Fibroblast of villous mesenchyme (primary cell): ENCODE measurements at places on chromosomes 6 and 20. TPM values are rescaled to one million over a fixed set of nuclear protein-coding genes. Genes with fewer than 3 reads are reported as not detected.

Gene GGTLC1
- not detected in 2 replicates for total RNA-seq

GRCh38 chr6:166201878-166202277 is 34.2 kb upstream of the TBXT start:
- DNase-seq, result no peak

GRCh38 chr6:129321303-129321702 is 388.7 kb downstream of the ARHGAP18 start:
- no peak for DNase-seq

Gene PAX1
- total RNA-seq, result under 0.01 TPM in 1 of 2 replicates, not detected in the other

Gene PGC
- not detected in 2 replicates for total RNA-seq

Gene TREM1
- total RNA-seq, result not detected in 2 replicates

DNA sequence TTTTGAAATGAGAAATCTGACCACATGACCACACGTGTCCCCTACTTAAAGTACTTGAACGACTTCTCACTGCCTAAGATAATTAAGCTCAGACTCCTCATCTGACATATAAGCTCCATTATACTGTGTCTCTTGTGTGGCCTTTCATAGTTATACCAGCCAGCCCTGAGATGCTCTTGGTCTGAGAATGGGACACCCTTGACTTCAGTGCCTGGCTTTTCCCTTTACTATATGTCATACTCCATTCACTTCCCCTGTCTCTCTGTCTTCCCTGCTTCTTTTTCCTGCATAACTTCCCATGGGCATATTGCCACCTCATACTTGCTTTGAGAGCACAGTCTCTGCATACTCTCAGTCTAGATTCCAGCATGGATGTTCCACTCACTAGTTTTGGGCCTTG is 53.4 kb upstream of the TINAG start:
- DNase-seq, result no peak

Gene FKBP5
- total RNA-seq, result 1.3 and 3.2 TPM in 2 replicates

DNA sequence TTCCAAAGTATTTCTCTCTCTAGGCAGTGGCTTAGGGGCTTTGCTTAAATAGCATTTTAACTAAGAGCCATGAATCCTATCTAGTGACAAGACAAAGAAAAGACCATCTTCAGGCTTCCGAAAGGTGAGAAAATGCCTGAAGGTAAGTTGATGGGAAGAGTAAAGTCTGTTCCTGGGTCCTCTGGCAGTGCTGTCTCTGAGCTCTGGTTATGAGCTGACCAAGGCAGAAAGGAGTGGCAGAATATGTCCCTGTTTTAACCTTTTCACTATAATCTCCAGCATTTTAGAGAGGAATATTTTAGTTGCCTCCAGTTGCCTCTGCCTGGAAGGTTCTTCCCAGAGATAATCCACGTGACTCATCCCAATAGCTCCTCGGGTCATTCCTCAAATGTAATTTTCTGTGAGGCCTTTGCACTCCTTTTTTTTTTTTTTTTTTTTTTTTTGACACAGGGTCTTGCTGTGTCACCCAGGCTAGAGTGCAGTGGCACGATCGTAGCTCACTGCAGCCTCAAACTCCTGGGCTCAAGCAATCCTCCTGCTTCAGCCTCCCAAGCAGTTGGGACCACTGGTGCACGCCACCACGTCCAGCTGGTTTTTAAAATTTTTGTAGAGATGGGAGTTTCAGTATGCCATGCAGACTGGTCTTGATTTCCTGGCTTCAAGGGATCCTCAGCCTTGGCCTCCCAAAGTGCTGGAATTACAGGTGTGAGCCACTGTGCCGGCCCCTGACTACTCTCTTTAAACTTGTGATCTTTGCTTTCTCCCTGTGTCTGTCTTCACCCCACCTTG is 3.7 kb upstream of the ARMH2 start:
- no peak for DNase-seq

- no peak for DNase-seq
Observed at GRCh38 chr6:145036848-145037567, 698.3 kb downstream of the EPM2A start.

GRCh38 chr20:47581090-47581489 is 79.4 kb downstream of the NCOA3 start:
- no peak for DNase-seq

- no peak for DNase-seq
Observed at GRCh38 chr20:20273286-20273685, 94.6 kb upstream of the INSM1 start.

Gene HDGFL1
- total RNA-seq, result not detected in 2 replicates

DNA sequence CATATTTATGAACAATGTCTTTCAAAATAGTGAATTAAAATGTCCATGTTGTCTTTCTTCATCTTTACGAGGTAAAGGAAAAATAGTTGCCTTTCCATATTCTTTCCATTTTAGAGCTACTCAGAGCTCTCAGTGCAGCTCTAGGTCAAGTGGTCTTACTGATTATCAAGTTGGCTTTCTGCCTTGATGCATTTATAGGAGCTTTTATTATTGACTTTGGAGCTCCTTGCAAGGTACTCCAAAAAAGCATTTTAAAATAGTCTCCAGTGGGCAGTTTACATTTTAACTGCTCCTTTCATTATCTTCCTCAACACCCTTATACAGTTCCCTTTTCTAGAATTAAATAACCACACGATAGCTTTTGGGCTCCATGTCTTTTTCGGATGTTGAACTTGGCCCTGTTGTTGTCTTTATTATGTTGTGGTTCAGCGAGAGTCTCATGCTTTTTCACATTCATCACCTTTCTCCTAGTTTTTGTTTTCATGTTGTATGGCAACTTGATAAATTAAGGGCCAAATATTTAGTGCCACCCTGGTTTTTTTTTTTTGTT is 122.9 kb downstream of the CLIC5 start:
- DNase-seq, result no peak

DNA sequence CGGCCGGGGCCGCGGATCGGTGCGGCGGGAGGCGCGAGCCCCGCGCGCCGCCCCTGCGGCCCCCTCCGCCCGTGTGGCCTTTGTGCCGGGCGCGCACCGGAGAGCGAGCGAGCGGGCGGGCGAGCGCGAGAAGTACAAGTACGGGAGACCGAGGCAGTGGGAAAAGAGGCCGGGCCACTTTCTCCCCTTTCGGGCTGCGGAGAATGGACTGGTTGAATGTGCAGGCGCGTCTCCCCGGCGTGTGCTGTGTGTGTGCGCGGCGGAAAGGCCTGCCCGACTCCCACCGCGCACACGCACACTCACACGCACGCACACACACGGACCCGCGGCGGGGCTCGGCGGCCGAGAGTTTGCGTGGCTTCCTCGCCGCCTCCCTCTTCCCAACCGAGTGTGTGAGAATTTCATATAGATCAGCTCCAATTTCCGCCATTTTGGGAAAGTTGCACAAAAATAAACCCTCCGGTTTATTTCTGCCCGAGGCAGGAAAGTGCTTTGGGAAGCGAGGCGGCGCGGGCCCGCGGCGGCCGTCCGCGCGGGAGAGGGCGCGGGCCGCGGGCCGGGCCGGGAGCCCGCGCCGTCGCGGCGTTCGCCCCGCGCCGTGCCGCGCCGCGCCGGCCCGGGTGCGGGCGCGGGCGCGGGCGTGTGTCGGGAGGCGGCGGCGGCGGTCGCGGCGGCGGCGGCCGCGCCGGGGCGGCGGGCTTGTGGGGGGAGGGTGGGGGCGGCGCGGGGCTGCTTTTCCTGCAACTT is 1.1 kb downstream of the L3MBTL3 start:
- DNase-seq, result peak; percentile 49

- no peak for DNase-seq
Observed at GRCh38 chr6:119148825-119149525, 70.5 kb upstream of the FAM184A start.

GRCh38 chr6:143401068-143401446 is 49.4 kb downstream of the ADAT2 start:
- DNase-seq, result no peak

Gene NOTCH4
- total RNA-seq, result 1.3 and 1.6 TPM in 2 replicates

DNA sequence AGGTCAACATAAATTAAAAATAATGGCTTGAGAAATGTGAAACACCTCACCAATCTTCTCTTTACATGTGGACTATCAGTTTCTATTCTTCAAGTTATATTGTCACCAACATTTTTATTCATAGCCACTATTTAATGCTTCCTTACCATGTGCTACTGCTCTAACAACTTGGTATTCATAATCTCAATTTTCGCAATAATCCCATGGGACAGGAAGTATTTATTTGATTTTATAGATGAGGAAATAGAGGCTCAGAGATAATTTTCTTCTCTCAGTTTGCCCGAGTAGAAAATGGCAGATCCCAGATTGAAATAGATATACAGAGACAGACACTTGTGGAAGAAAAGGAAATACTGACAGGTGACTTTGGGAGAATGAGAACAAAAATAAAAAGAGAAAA is 66.6 kb downstream of the FAM83B start:
- no peak for DNase-seq

DNA sequence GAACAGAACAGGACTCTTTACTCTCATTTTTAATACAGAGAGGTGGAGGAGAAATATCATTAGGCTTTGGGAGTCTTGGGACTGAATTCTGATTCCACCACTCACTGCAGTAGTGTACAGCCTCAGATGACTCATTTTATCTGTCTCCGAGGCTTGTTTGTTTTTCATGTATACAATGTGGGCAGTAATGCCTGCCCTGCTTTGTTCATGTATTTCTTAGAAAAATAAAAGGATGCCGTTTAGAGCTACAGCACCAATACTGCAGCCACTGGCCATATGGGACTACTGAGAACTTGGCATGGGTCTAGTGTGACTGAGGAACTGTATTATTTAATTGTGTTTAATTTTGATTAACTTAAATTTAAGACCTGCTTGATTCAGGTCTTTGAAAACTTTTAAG is 41.2 kb upstream of the JAG1 start:
- peak; percentile 57 for DNase-seq

- peak; percentile 34 for DNase-seq
Observed at GRCh38 chr6:53161481-53162009, 12.9 kb upstream of the GCM1 start.

GRCh38 chr20:32767418-32768198 is 5.4 kb downstream of the DNMT3B start:
- no peak for DNase-seq

GRCh38 chr20:49380337-49380780 is 102.1 kb downstream of the KCNB1 start:
- DNase-seq, result no peak

Gene SAMD10
- 0.64 and 1.3 TPM in 2 replicates for total RNA-seq

DNA sequence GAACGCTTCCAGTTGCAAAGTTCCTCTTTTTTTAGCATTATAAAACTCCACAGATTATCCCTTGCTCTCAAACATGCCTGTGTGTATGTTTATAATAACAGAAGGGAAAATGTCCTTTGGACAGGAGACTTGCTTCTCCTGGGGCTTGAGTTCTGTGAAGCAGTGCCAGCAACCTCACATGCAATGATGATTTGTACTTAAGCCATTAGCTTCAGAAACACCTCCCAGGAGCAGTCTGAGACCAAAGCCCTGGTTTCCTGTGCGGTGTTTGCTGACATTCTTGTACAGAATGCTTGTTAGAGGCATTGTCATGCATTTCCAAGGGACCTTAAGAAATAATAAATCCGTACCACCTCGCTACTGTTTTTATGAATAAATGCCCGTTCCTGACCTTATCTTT is 752.8 kb downstream of the CBLN4 start:
- DNase-seq, result no peak

Gene SASH1
- 39.7 and 58.9 TPM in 2 replicates for total RNA-seq

DNA sequence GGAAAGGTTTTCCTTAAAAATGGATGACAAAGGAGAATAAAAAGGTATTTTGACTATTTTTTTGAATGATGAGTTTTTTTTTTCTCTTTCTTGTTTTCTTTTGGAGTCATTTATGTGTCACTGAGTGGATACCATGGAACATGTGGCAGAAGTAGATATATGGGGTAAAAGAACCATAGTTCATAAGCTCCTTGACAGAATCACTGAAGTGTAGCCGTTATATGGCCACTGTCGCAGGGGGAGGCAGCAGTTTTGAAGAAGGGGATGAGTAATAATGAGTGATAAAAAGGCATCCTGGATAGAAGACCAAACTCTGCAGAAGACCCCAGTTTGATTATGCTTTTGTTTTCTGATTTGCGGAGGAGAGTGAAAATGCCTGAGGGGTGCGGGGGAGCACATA is 15.5 kb downstream of the PTPN1 start:
- DNase-seq, result no peak

Gene TRPC4AP
- total RNA-seq, result 86.7 and 96.7 TPM in 2 replicates

DNA sequence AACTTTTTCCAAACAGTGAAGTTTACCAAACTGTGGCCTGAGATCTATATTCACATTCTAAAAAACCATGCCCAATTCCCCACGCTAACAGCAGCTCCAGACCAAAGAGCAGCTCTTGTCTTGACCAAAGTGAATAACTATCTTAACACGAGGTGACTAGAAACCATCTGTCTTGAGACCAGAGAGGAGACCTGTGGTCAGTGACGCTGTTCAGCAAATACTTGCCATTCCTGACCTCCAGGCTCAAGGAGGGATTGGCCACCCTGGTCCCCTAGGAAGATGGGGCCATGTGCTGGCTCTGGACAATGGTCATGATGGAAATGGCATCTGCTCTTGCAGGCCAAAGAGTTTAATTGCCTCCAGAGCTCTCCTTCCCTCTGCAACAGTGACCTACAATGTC is 104.4 kb upstream of the CD93 start:
- no peak for DNase-seq

DNA sequence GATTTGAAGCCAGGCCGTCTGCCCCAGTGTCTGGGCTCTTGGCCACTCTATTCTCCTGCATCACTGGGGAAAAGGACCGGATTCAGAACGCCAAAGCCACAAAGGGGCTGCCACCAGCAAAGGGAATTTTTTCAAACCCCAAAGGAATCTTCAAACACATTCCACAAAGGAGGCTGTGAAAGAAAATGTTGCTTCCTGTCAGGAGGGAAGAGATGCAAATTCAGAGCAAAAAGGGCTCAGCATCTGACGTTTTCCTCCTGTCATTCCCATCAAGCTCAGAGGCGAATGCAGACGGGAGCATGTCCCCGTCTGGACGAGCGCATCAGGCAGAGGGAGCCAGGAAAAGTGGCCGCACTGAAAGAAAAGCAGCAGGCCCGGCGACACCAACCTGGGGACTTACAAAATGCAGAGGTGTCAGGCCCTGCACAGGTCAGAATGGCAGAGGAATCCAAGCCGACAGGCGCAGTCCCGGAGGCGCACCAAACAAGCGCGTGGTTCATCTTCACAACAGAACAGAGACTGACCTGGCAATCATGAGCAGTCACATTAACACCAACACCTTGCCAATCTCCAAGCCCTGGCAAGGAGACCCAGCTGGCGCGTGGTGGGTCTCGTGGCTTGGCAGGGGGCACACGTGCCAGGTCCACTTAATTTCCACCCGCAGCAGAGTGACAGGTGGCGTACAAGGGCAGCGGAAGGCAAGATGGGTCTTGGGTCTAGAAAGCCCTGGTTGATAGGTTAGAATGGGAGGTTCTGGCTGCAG is 62.8 kb downstream of the GRM4 start:
- no peak for DNase-seq

GRCh38 chr6:42808492-42809483 is 26.9 kb downstream of the BICRAL start:
- DNase-seq, result peak; percentile 27

Gene RNGTT
- total RNA-seq, result 22.9 and 38.0 TPM in 2 replicates

DNA sequence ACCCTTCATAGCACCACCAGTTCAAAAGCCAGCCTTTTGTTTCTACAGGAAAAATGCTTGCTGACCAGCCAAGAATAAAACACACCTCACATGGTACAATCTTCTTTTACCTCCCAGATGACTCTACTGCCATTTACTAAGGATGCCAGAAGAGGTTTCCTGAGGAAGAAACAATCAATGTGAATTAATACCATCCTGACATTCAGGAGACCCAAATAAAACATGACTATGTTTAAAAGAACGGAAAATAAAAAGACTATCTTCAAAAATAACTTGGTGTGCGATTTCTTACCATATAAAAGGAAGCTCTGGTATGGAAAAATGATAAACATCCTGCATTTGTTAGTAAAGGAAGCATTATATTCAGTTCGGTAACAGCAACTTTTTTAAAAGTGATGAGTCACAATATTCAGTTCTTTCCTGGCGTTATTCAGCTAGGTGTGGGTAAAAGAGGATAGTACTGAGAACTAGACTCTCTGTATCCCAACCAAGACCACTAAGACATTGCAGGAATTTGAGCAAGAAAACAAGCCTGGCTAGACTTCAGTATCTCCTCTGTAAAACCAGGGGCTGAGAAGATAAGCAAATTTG is 16.3 kb downstream of the COL21A1 start:
- peak; percentile 33 for DNase-seq
